ENCODE measurements at places on chromosomes 2 and 18. TPM values are rescaled to one million over a fixed set of nuclear protein-coding genes. Genes with fewer than 3 reads are reported as not detected.

The RNU2-63P gene
- not detected for total RNA-seq

The MPP4 gene
- 15.0 TPM for total RNA-seq

The IHH gene
- total RNA-seq, result not detected

The GEN1 gene
- 19.9 TPM for total RNA-seq

The RPIA gene
- 8.6 TPM for total RNA-seq

The TRIM54 gene
- total RNA-seq, result not detected

The TTR gene
- not detected for total RNA-seq

The CIB4 gene
- total RNA-seq, result not detected

The ZNF519 gene
- 3.2 TPM for total RNA-seq

The PDCD1 gene
- not detected for total RNA-seq

The TRIM43 gene
- 0.29 TPM for total RNA-seq

The FAM161A gene
- 3.7 TPM for total RNA-seq

The FSHR gene
- total RNA-seq, result not detected

The ACTR1B gene
- total RNA-seq, result 34.1 TPM

The CBLN2 gene
- total RNA-seq, result 0.19 TPM

The SPTBN1 gene
- total RNA-seq, result 208 TPM

The PLEK gene
- not detected for total RNA-seq

The TFCP2L1 gene
- total RNA-seq, result 0.04 TPM

The IL1R2 gene
- total RNA-seq, result not detected

The PAIP2B gene
- 0.27 TPM for total RNA-seq

The EPAS1 gene
- 3.8 TPM for total RNA-seq

The KCNG3 gene
- 0.24 TPM for total RNA-seq

The ANKAR gene
- 1.1 TPM for total RNA-seq

The EFEMP1 gene
- 44.5 TPM for total RNA-seq

The CABLES1 gene
- 13.3 TPM for total RNA-seq

The TBR1 gene
- not detected for total RNA-seq

The NLRC4 gene
- not detected for total RNA-seq

The SLC11A1 gene
- 0.16 TPM for total RNA-seq

The PROM2 gene
- 0.15 TPM for total RNA-seq

The FBXO36 gene
- 1.6 TPM for total RNA-seq

The DYSF gene
- 1.0 TPM for total RNA-seq

The SLC38A11 gene
- not detected for total RNA-seq

The LYPD1 gene
- 29.0 TPM for total RNA-seq

The HOXD4 gene
- 0.74 TPM for total RNA-seq

The GULP1 gene
- total RNA-seq, result 49.0 TPM

The RAMP1 gene
- total RNA-seq, result 109 TPM

The AMER3 gene
- not detected for total RNA-seq

The IL1RN gene
- not detected for total RNA-seq

The IL36A gene
- total RNA-seq, result not detected

The CFAP210 gene
- not detected for total RNA-seq

The GPBAR1 gene
- total RNA-seq, result not detected

Measured in A375 (cell line).